Esophagus squamous epithelium (tissue), 5 donors: ENCODE measurements at places on chromosomes 1 and 21. TPM values are rescaled to one million over a fixed set of nuclear protein-coding genes. Genes with fewer than 3 reads are reported as not detected.

- DNase-seq: no peak
These were observed 897 bp downstream of the EPHX4 start for GRCh38 chr1:92030656-92031107.

- DNase-seq: no peak
These were observed 125.9 kb upstream of the VAMP3 start for GRCh38 chr1:7644961-7645750.

The TNFSF4 gene
- not detected for total RNA-seq

- no peak for DNase-seq
These were observed 149.3 kb downstream of the HUNK start for GRCh38 chr21:32022146-32022545.

DNA sequence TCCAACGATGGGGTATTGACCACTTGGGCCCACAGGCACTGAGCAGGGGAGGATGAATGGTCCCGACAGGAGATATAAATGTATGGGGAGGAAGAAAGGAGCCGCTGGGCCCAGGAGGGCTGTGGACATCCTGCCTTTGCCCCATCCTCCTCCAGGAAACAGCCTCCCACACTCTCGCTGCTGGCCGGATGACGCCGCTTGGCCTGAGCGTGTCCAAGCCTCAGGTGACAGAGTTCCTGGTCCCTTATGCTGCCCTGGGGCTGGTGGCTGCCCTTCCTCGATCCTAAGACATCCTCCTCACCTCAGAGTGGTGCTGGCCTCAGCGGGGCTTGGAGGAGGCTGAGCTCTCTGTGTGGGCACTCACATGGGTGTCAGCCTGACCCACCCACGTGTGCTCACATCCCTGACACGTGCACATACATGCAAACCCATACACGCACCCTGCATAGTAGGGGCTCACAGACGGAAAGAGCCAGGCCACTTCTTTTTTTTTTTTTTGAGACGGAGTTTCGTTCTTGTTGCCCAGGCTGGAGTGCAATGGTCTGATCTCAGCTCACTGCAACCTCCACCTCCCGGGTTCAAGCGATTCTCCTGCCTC, 5.9 kb upstream of the SERINC2 start:
- no peak for DNase-seq

- no peak for DNase-seq
These were observed 18.5 kb downstream of the SLC66A1 start for GRCh38 chr1:19330449-19331135.

- no peak for DNase-seq
These were observed 33.8 kb downstream of the PEX14 start for GRCh38 chr1:10508511-10508951.

- DNase-seq: no peak
These were observed 150.8 kb downstream of the MAST2 start for GRCh38 chr1:45953934-45954847.

The IFNLR1 gene
- total RNA-seq: 3.8 TPM

The HES2 gene
- 49.8 TPM for total RNA-seq

The MYCL gene
- 25.6 TPM for total RNA-seq

DNA sequence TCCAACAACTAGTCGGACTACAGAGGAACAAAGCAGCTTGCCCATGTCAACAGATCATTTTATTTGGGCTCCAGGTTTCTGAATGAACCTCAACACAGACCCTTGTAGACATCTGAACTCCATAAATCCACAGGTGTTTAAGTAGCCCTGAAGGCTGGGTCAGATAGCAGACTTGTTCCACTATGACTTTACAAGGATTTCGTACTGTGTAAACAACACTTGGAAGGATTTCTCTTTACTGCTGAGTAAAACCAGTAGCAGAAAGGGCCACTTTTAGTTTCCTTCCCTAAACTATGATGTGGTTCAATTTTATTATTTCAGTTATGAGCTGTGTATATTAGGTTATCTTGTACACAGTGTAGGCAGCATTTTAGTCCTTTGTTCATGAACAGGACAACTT, 316.4 kb upstream of the ADGRL2 start:
- no peak for DNase-seq

The ATXN7L2 gene
- 3.4 TPM for total RNA-seq
